ENCODE measurements at places on chromosomes 3 and 15.

DNA sequence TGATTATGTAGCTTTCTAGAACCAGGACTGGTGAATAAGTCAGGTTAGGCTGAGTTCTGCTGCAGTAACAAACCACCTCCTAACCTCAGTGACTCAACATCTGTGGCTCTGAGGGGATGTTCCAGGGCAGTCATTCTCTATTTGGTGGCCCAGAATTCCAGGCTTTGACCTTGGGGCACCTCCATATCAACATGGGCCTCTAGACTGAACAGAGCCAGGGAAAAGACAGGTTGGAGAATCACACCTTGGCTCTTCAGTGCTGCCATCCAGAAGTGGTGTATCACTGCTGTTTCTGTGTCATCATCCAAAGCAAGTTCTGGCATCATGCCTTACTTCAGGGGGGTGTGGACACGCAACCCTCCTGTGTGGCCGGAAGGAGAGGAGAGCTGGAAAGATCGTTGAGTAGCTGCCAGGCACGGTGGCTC, 15.3 kb downstream of the ZBTB47 start:
- no peak for DNase-seq

- DNase-seq = no peak
These were observed 1.1 kb downstream of the LSAMP start for GRCh38 chr3:116444115-116444747.

- DNase-seq = no peak
These were observed 352.7 kb downstream of the SLC9A9 start for GRCh38 chr3:143495527-143495926.

DNA sequence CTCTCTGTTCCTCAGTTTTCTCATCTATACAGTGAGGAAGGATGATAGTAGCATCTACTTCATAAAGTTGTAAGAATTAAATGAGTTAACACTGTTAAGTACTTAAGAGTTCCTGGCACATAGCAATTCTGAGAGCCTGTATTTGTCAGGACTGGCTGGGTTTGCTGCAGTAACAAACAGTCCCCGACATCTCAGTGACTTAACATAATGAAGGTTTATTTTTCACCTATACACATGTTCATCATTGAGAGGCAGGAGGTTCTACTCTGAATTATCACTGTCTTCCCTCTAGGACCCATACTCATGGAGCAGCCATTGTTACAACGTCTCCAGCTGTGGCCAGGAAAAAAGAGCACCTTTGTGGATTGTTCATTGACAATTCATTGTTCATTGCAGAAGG, 190.6 kb upstream of the PROK2 start:
- no peak for DNase-seq

DNA sequence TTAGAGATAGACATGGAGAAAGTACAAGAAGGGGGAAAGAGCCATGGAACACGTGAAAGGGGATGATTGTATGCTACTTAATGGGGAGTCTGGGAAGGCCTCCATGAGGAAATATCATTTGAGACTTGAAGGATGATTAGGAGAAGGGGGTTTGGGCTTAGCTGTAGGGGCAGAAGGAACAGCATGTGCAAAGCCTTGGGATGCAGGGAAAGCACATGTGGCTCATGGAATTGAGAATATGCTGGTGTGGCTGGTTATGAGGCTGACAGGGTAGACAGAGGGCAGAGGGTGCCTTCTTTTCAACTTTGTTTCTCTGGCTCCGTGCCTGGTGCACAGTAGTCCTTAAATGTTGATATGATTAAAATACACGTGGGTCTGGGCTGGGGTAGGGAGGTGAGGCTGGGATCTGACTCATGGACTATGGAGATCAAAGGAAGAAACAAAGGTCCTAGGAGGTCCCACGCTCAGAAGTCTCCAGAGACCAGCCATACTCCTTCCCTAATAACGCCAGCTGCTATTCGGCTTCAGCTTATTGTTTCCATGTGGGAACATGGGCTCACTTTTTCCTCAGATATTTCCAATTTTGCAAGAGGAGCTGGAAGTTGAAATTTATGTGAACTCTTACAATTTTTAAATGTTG, 1.1 kb downstream of the GTF2E1 start:
- no peak for DNase-seq

DNA sequence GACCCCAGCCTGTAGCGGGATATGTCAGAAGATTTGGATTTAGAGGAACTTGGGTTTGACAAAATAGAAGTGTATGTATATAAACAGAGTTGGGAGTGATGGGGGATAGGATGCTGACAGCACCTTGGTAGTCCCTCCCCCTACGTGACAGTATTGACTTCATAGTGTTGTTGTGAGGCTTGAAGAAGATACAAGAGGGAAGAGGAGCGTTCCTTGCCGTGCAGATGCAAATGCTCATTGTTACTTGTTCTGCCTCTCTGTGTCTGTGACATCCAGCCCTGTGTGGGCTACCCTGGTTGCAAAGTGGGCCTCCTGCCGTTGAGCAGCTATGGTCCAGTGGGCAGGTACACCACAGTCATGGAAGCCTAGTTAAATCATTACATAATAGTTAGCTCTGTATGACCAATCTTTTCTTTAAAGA, 45.0 kb downstream of the SMAD3 start:
- no peak for DNase-seq

GRCh38 chr3:179227349-179227748, 23.6 kb downstream of the KCNMB3 start:
- no peak for DNase-seq

- DNase-seq = peak; percentile 21
These were observed 24.6 kb downstream of the EBLN2 start for GRCh38 chr3:73086071-73086494.

GRCh38 chr15:80822256-80822655, 43.1 kb downstream of the CEMIP start:
- DNase-seq = no peak

DNA sequence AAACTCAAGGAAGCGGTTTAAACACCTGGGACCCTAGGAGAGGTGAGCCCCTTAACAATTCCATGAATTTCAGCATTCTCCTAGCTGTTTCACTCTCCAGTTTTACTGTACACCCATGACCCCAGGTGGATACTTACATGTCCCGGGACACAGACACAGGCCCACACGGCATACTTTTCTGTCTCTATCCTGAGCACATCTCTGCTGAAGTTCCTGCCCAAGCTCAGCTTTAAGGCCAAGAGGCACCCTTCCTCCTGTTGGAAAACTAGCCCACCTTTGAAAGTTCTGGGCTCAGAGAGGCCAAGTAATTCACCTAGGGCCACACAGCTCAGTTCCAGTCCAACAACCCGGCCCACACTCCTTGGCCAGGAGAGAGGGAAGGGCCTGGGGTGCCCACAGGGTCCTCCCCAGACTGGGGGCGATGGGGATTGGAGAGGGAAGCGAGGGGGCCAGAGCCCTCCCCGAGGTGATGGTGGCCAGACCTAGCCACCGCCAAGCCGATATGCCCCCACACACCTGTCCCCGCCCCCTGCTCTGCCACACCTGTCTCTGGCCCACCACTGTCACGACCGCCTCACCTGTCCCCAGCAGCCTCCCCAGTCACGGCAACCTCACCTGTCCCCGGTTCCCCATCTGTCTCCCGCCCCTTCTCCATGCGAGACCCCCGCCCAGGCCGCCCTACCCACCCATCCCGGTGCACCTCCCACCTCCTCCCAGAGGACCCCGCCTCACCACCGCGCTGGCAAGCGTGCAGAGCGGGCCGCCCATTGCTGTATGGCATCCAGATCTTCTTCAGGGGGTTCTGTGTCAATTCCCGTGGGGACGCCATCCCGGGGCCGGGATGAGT, 431 bp downstream of the PFKFB4 start:
- no peak for DNase-seq

DNA sequence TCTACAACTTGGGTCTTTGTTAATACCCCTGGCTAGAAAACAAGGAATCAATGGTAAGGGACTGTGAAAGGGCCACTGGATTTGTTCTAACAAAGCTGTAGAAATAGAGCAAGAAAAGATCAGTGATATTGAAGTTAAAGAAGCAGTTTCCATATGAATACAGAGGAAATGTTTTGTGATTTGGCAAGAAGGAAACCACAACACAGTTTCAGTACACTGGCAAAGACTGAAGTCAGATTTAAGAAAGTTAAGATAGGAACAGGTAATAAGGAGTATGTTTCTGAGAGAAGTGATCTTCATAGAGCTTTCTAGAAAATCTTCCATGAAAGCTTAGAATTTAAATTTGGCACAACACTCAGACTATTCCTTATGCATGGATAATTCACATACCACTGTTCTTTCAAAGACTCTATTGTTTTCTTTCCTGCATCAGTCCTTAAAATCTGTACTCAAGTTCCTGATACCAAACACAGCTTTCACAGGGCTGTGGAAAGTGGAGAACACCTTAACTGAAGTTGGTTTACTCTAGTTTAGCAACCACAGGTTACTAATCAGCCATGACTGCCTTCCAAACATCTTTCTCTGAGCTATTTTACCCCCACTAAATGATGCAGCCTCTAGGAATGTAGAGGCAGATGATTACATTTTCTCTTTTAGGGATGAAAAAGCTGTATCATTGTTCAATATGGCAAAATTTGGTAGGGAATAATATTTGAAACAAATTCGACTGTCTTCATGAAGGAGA, 32.4 kb upstream of the ALCAM start:
- no peak for DNase-seq

GRCh38 chr3:193052354-193053045, 134.8 kb upstream of the MB21D2 start:
- no peak for DNase-seq

DNA sequence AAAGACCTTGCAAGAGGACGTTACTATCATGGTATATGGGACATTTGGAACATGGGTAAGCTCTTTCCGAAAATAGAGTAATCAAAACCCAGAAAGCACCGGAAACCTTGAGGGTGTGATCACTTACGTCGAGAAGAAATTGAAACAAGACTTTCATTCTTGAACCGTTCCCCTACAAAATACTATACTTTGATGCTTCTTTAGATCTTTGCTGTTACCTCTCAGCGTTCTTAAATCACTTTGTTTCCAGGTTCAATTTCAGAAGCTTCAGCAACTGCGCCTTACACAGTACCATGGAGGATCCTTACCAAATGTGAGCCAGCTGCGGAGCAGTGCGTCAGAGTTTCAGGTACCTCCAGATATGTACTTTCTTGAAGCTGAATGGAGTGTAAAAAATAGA, 10.1 kb downstream of the CRTC3 start:
- no peak for DNase-seq

GRCh38 chr15:51332206-51333147, 5.9 kb downstream of the CYP19A1 start:
- DNase-seq = no peak

- no peak for DNase-seq
These were observed 102.1 kb upstream of the FHIT start for GRCh38 chr3:61353382-61353781.

DNA sequence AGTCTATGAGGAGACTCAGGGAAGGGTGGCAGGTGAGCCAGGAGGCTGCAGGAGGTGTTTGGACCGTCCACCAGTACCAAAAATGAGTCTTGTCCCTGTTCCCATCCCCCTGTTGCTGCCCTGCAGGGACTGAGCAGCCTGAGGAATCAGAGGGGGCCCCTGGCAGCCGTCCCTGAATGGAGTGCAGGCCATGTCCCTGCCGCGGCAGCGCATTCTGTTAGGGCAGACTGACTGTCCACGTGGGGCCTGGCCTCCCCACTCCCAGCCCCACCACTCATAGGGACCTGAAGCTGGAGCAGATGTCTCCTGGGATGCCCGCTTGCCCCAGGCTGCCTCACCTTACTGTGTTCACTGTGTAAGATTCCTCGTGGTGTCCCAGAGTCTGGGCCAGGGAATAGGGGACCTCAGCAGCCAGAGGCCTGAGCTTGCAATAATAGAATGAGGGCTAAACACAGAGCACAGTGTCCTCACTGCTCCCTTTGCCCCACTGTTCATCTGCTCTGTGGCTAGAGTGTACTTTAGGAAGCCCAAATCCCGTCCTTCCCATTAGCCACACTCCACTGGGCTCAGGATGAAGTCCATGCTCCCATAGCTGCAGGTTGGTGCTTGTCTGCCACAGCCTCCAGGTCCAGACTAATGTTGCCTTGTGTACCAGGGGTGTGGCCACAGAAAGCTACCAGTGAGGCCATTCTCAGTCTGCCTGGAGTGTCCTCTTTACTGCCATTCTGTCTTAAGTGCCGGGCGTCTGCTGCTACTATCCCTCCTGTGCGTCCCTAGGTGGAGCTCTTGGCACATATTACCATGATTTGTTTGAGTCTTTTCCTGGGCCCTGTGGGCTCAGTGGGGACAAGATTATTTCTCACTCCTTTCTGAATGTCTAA, 63.2 kb downstream of the HCN4 start:
- DNase-seq = no peak

- DNase-seq = no peak
These were observed 45.5 kb downstream of the CTNNB1 start for GRCh38 chr3:41244620-41245336.

DNA sequence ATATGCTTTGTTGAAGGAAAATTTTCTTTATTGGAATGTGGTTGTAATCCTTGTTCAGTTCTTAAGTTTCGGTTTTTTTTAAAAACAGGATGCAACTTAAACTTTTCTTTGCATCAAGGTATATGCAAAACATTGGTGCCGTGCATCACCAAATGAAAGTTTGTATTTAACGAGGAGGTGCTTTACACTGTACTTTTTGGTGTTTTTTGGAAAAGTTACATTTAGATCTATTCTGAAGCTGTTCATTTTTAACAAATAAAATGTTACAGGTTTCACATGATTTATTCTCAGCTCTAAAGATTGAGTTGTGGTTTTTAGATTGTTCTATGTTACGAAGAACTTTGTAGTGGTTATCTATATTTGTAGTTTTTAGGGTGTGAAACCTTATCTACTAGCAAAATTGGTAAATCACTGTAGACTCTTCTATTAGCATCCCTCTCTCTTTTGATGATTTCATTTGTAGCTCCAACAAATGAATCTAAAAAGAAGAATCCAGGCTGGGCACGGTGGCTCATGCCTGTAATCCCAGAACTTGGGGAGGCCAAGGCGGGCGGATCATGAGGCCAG, 7.0 kb upstream of the LRCH3 start:
- no peak for DNase-seq

- peak; percentile 11 for DNase-seq
These were observed 15.5 kb upstream of the ONECUT1 start for GRCh38 chr15:52805351-52806283.

DNA sequence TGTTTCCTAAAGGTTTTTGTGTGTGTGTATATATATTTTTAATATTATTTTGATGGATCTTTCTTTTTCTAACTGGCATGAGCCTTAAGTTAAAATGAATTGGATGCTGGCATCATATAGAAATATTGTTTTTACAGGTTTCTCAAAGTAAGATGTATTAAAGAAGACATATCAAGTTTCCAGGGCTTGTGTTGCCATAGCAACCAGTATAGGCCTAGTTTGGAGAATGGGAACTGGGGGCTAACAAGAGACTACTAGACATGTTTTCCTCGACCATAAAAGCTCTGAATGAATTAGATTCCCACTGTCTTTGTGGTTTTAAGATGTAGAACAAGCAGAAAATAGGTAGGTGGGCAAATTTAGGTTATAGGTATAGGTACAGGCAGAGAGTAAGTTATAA, 771.4 kb downstream of the TUSC7 start:
- DNase-seq = no peak

DNA sequence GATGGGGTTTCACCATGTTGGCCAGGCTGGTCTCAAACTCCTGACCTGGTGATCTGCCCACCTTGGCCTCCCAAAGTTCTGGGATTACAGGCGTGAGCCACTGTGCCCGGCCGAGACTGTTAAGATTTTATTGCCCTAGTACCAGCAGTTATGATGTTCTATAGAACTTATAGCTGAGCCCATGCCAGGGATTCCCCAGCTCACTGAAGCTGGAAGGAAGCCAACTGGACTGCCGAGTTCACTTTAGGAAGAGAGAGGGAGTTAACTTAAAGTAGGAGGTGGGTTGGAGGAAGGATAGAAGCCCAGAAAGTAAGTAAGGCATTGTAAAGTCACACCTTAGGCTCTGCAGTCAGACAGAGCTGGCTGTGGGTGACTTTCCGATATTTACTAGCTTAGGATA, 101.1 kb upstream of the BOC start:
- DNase-seq = no peak

GRCh38 chr15:66101715-66102395, 151.7 kb downstream of the MEGF11 start:
- no peak for DNase-seq

All from stimulated activated naive CD8-positive, alpha-beta T cell treated with anti-CD3 and anti-CD28 coated beads, Interleukin-15, amount 100 ng/mL, for 72 hours (primary cell).